Sciatic nerve (tissue), 2 donors: ENCODE measurements at places on chromosomes 16 and 17.

DNA sequence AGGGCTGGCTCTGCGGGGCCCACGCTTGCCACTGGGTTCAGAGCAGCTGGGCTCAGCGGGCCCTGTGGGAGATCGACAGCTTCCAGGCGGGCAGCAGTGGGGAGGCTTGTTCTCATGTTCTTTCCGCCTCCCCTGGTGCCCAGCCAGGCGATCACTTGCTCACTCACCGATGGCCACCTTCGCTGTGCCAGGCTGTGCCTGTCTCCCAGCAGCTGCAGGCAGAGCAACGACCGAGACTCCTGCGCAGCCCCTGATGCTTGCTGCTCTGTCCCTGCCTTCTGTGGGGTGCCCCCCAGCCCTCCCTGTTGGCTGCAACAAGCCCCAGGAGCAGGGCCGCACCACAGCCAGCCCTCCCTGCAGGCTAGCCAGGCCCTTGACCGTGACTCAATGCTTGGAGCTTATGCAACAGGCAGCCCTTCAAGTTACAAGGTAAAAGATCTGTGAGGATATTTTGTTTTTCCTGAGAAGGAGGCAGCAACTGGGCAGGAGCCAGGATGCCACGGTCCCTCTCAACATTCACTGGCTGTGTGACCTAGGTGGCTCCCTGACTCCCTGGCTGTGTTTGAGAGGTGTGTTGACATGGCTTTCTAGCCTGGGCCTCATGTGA lies 9.6 kb upstream of the SPNS2 start:
- DNase-seq, result no peak

DNA sequence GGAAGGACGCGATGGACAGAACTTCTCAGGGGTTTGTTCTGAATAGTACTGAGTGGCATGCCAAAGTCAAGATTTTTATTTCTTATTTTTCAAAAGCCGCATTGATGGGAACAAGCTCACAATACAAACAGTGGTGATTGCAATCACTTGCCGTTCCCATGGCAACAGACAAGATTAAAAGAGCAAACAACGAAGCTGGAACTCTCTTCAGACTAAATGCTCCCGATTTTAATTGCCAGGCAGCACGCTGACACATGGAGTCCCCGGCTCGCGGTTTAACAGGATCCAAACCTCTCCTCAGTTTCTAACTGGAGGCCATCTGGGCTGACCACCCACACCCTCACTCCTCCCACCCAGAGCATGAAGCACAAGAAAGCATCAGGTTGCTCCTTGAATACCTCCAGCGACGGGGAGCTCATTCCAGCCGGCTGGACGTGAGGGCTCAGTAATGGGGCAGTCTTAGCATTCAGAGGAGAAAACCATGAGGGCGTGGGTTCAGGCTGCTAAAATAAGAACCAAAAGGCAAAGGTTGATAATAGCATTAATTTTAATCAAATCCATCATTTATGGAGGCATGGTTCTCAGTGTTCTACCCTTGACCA lies 41.5 kb downstream of the AIPL1 start:
- no peak for DNase-seq

- peak; percentile 49 for DNase-seq
Measured at GRCh38 chr16:12092544-12092921, 116.0 kb downstream of the SNX29 start.

DNA sequence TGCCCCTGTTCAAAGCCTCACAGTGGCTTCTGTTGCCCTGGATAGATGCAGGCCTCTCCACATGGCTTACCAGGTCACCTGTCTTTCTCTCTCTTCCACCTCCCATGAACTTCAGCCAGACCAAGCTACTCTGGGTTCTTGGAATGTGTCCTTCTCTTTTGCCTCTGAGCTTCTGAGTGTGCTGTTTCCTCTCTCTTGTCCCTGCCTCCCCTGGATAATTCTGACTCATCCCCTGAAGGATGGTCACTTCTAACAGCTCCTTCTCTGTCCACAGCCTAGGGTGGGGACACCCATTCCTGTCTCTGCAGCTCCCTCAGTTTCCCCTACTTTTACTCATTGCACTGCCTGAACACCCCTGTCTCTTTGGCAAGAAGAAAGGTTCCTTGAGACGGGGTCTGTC lies 2.9 kb downstream of the GUCY2D start:
- DNase-seq, result no peak

GRCh38 chr16:58057121-58057520 lies 31.6 kb downstream of the MMP15 start:
- no peak for DNase-seq

DNA sequence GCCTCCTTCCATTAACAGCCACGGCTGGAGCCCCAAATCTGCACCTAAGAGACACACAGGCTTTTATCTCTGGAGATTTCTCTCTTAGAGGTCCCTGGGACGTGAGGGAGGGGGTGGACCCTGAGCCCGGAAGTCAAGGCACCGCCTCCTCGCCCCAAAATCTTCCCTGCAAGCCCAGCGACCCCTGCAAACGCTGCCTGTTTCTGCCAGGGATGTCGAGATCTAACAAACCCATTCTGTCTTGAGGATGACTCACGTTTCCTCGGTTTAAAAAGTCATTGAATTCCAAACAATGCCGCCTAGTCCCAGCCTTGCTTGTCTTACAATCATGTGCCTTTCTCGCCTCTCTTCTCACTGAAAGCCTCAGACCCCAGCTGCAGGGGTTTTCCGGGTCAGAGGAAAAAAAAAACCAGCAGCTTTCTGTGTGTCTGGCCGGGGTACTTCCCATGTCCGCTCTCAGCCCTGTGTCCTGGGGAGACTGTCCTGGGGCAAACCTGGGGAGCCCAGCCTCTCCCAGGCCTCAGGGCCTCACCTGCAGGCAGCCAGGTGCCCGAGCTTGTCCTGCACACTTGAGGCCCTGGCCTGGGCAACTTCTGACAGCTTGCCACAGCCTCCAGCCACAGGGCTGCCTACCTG lies 15.4 kb downstream of the ARL2BP start:
- DNase-seq, result peak; percentile 61

DNA sequence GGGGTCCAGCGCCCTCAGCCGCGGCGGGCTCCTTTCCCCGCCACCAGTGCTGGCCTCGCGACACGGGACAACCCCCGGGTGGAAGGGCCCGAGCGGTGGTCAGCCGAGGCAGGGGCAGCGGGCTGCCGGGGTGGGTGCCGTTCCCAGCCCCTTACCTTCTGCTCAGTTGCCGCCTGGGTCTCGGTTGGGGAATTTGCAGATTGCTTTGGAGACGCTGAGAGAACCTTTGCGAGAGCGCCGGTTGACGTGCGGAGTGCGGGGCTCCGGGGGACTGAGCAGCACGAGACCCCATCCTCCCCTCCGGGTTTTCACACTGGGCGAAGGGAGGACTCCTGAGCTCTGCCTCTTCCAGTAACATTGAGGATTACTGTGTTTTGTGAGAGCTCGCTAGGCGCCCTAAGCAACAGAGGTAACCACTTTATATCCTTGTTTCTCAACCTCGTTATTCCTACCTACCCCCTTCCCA lies 381 bp downstream of the CTNS start:
- DNase-seq, result no peak

- DNase-seq, result no peak
Measured at GRCh38 chr17:66123163-66123562, 68.8 kb downstream of the CEP112 start.

- DNase-seq, result no peak
Measured at GRCh38 chr17:73646409-73647300, 2.4 kb upstream of the SDK2 start.

DNA sequence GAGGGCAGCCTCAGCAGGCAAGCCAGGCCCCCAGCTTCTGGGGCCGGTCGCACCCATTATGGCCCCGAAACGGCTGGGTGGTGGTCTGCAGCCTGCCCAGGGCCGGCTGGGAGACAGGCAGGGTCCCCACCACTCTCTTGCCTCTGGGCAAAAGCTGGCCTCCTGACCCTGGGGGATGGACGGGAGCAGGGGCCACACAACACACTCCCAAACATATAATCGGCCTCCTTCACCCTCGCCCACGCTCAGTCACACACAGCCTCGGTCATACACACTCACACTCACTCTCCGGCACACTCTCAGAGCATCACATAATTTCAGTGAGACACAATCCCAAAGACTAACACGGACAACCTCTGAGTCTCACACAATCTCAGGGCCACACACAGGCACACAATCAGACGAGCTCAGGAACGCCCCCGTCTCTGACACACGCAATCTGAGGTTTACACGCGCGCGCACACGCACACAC lies 589 bp downstream of the PEMT start:
- DNase-seq, result no peak

DNA sequence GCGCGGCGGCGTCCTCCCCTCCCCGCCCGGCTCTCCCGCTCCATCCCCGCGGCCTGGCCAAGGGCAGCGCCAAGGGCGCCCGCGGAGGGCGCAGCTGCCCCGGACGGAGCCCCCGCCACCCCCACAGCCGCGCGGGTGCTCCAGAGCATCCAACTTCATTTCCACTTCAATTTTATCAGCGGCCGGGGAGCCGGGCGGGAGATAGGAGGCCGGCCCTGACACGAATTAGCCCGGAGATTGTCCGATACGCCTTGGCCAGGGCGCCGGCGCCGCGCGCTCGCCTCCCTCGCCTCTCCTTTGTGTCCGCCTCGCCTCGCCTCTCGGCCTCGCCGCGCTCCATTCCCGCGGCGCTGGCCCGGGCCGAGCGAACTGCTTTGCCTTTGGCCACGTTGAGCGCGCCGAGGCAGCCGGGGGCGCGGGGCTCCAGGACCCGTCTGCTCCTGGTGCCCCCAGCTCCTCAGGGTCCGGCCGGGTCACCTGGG lies 129.1 kb upstream of the LHX1 start:
- DNase-seq, result no peak

- DNase-seq, result no peak
Measured at GRCh38 chr17:43818966-43819365, 14.0 kb downstream of the MPP3 start.

- DNase-seq, result no peak
Measured at GRCh38 chr17:61208301-61209105, 191.1 kb upstream of the TBX2 start.

- no peak for DNase-seq
Measured at GRCh38 chr16:642189-643049, 791 bp downstream of the MCRIP2 start.

GRCh38 chr16:11094857-11095565 lies 150.6 kb downstream of the CLEC16A start:
- DNase-seq, result no peak

DNA sequence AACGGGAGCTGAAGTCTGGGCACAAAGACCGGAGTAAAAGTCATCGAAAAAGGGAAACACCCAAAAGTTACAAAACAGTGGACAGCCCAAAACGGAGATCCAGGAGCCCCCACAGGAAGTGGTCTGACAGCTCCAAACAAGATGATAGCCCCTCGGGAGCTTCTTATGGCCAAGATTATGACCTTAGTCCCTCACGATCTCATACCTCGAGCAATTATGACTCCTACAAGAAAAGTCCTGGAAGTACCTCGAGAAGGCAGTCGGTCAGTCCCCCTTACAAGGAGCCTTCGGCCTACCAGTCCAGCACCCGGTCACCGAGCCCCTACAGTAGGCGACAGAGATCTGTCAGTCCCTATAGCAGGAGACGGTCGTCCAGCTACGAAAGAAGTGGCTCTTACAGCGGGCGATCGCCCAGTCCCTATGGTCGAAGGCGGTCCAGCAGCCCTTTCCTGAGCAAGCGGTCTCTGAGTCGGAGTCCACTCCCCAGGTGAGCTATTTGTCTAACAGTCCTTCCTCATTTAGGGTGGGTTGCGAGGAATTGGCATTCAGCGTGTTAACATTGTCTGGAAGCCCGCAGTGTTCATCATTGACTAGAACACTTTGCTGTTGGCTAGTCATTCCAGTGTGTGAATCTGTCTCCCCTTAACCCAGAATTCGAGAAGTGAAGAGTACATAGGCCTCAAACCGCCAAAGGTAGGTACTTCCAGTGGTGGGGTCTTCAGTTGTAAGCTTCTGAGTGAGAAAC lies 1.5 kb downstream of the CDK12 start:
- peak; percentile 57 for DNase-seq

- DNase-seq, result peak; percentile 77
Measured at GRCh38 chr17:37488607-37489196, 989 bp upstream of the DUSP14 start.

DNA sequence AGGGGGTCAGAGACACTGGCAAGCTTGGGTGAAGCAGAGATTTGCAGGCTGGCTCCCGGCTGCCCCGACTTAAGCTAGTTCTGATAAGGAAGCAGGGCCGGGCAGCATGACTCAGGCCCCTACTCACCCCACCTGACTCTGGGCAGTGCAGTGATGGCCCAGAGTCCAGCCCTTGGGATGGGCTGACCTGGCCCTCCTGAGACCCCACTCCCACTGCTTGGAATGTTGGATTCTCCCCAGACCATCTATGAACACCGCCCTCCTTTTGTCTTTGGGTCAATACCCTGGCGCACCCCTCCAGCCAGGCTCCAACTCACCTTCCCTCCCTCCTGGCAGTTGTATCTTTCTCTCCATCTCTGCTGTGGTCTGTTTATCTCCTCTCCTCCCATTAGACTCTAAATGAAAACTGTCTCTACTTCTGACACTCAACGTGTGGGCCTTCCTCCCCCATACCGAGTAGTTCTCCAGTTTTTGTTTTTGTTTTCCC lies 21.0 kb downstream of the LGALS3BP start:
- no peak for DNase-seq

DNA sequence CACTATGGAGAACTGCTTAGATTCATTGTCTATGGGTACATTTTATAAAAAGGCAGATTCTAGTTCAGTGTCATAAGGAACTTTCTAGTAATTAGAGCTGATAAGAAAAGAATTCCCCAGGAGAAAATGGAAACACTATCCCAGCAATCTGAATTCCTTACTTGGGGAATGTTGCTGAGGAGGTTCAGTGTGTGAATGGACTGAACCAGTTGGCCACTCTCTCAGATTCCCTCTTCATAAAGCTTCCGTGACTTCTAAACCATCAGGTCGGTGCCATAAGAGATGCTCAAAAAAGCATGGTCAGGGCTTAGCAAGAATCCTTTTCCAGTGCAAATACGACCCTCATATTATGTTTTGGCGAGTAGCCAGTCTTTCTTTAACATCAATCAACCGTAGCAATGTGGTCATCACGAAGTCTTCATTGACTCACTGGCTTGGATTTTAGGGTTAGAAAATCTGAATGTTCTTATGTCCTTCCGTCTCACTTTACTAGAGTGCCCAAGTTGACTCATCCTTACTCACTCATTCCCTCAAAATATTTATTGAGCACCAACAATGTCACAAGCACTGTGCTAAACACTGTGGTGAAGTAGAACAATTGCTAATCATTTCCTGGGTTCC lies 102.7 kb upstream of the HLF start:
- DNase-seq, result no peak

- DNase-seq, result no peak
Measured at GRCh38 chr17:56985371-56986162, 7.6 kb downstream of the SCPEP1 start.

GRCh38 chr17:78999947-79000395 lies 9.6 kb downstream of the CANT1 start:
- peak; percentile 32 for DNase-seq

- DNase-seq, result no peak
Measured at GRCh38 chr17:10610884-10611283, 46.2 kb downstream of the MYH3 start.

- no peak for DNase-seq
Measured at GRCh38 chr17:77540975-77541374, 400.2 kb downstream of the SEC14L1 start.

- no peak for DNase-seq
Measured at GRCh38 chr17:40355804-40356758, 8.5 kb downstream of the GJD3 start.

- no peak for DNase-seq
Measured at GRCh38 chr17:78137392-78138203, 7.0 kb downstream of the TMC8 start.
